ENCODE measurements at places on chromosomes 3 and 15.

DNA sequence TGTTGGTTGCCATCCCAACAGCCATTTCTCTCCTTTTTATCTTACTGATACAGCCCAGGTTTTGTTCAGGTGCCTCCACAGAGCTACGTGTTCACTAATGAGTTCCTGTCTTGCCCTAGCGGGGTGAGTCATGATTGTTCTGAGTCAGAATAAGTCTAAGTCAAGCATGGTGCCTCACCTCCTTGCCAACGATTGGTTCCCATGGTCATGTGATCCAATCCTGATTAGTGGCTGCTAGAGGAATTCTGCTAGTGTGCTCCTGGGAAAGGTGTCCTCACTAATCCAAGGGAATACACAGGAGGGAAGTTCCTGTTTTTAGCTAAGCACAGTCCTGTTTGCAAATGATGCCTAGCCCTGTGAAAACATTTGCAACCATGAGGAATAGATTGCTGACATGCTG, 99.8 kb downstream of the NSUN3 start:
- DNase-seq, result no peak

DNA sequence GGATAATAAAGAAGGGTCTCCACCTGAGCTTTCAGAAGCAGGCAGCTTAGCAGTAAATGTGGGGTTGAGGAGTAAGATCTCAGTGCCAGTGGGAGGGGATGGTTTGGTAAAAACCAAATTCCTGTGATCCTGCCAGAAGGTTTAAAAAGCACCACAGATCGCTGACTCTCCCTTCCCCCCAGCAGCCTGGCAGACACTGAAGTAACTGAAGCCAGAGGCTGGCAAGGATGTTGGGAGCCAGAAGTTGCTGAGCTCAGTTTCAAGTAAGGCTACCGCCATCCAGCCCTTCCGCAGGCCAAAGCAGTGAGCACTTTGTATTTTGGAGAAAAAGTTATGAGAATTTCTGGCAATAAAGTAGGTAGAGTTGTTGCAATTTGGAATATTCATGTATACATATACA, 246.4 kb downstream of the ZNF621 start:
- peak; percentile 19 for DNase-seq

GRCh38 chr3:38404286-38404685, 49.4 kb upstream of the ACVR2B start:
- DNase-seq, result no peak

DNA sequence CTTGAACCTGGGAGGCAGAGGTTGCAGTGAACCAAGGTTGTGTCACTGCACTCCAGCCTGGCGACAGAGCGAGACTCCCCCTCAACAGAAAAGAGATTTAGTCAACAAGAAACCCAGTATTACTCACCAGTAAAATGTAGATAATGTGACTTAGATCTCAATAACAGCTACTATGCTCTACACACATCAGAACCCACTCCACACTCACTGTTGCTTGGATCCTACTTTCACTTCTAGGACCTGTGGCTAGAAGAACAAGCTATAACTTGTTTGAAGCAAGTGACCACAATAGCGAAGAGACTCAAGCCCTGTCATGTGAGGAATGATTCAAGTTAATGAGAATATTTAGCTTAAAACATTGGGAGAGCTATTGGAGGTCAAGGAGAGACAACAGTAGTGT, 100.7 kb downstream of the ANXA2 start:
- DNase-seq, result no peak

DNA sequence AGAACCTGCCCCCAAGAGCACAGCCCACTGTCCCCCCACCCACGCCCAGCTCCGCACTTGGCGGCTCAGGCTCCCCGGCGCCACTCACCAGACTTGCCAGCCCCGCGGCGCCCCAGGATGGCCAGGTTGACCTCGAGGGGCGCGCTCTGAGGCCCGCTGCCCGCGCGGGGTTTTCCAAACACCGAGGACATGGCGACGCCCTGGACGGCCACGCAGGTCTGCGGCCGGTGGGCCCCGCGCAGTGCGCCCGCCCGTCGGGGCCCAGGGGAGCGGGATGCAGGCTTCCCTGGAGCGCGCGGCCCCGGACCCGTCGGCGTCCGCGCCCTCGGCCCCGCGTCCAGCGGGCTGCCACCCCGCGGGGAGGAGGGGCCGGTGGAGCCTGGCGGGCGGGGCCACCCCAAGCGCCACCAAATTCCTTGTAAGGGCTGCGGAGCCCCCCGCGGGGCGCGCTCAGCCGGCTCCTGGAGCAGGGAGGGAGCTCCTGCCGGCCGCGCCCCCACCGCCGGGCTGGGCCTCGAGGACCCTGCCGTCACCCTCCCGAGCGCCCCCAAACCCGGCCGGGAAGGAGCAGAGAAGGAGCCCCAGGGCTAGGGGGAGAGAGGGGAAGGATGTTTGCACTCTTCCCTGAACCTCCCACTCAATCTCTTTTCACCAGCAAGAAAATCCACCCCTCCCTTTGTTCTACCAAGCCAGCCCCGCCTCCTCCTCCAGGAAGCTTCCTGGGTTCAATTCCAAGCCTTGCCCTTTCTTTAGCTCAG, at the start of gene RASL12:
Gene RASL12, minus strand, starts transcription at position 347 of the 758 bp plus-strand sequence. Its CDS starts 156 bp downstream, at position 191.
- no peak for DNase-seq

- DNase-seq, result no peak
These were observed 27.4 kb upstream of the ATP10A start for GRCh38 chr15:25890529-25890928.

GRCh38 chr15:57549935-57550334, 41.8 kb upstream of the MYZAP start:
- no peak for DNase-seq

GRCh38 chr15:33638453-33638852, 327.7 kb downstream of the RYR3 start:
- no peak for DNase-seq

DNA sequence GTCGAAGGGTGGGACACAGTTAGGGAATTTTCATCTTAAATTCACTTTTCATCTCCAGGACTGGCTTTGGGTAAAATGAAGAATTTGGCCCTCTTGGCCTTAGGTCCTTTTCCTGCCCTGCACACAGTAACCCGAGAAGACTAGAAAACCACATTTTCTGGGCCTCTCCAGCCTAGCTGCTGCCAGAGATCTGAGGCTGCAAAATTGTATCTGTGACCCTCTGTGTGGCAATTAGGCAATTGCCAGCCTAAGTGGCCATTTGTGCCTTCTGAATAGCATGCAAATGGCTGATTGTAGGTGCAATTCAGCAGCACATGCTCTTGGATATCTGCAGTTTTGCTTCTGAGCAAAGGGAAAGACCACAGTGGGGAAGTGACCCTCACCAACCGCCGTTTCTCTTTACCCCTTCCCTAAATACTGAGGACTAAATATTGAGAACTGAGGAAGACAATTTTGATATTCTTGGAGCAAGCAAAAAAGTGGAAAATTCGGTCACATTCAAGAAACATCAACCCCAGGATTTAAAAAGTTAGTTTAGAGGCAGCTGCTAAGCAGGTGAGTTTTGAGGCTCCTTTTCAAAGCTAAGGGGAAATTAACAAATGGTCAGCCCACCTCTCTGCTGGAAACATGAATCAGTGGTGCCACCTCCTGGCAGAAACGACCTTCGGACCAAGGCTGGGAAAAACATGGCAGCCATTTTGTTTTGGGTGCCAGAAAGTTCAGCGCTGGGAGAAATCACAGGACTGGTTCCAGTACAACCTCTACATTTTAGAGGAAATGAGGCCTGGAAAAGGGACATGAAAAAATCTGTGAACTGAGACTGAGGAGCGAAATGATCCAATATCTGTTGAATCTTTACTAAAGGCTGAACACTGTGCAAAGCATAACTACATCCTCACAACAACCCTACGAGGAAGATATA, 56.6 kb upstream of the PRTG start:
- DNase-seq, result no peak

- peak; percentile 86 for DNase-seq
These were observed at the start of gene LSAMP for GRCh38 chr3:116445311-116445841. Gene LSAMP, minus strand, starts transcription at chr3:116445487.

GRCh38 chr3:61955483-61955882, 394.1 kb downstream of the PTPRG start:
- DNase-seq, result no peak

DNA sequence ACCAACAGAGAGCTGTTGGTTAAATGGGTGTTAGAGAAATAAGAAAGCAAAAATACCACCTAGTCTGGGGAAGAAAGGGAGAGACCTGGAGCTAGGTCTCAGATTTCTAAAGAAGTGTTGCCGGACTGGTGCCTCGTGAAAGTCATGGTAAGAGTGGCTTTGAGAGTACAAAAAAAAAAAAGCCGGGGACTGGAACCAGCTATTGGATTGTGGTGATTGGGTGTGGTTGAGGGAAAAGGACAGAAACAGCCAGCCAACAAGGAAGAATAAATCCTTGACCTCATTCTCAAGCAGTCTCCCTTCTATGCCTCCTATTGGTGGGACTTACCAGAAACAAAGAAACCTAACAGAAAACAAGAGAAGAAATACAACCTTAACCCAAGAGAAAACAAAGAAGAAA, 346.4 kb upstream of the KCNMB2 start:
- no peak for DNase-seq

DNA sequence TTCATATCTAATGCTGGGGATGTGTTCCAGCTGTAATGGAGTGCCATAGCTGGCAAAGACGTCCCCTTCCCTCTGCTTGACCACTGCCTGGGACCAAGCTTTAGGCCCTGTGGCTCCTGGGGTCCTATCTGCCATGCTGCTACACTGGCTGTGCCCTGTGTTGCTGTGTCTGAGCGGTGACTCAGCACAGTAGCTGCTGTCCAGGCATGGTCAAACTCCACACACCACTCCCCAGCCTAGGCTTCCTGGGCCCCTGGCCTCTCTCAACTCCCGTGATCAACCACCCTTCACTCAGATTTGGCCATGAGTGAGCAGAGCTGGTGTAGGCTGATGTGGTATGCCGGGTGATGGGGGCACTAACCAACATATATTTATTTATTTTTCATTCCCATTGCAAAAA, 27.0 kb downstream of the EPHB1 start:
- DNase-seq, result no peak

DNA sequence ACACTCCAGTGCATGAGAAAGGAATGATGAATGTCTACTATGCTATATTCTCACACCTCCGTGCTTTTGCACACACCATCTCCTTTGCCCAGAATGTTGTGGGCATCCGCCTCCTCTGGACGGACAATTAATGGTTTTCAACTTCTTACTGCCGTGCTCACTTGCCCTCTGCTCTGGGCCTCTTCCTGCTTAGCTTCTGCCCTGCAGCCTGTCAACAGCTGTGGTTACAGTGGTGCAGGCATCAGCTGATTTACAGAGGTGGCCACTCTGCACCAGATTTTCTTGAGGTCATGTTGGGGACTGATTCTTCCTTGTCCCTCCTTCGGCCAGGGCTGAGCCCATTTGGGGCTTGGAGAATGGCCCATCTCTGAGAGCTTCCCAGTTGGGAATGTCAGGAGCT, 56.5 kb upstream of the TMEM115 start:
- DNase-seq, result no peak

- no peak for DNase-seq
These were observed 121.4 kb upstream of the SGO1 start for GRCh38 chr3:20307383-20307782.

DNA sequence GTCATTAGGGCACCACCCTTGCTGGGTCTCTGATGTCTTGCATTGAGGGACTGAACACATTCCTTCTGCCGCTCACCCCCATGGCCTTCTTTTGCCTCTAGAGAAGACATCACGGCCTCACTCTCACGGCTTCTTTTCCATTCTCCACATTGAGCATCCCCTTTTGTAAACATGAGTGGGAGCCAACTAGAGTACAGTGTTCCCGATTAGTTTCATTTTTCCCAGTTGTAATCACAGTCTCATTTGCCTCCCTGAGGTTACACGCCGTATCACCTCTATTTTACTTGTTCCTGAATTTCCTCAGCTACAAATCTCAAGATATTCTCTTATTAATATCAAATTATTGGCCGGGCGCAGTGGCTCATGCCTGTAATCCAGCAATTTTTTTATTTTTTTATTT, 17.5 kb downstream of the USP13 start:
- no peak for DNase-seq

- DNase-seq, result peak; percentile 18
These were observed 1.4 kb downstream of the PPM1L start for GRCh38 chr3:160757233-160758106.

- peak; percentile 7 for DNase-seq
These were observed 489 bp downstream of the HDGFL3 start for GRCh38 chr15:83207009-83207659.

DNA sequence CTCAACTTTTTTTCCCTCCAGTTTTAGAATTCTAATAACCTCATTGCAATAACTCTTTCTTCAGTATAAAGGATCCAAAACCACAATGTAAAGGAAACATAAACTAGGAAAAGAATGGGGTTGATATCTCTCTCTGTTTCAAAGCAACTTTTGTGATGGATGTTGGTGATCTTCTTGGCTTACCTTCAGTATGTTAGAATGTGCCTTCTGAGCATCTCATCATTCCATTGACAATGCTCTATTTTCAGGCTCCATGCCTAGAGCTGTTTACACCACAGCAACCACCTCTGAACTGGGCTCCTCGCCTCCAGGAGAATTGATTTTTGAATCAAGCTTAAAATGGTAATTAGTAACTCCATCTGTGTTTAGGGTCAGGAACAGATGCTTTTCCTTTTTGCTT, 6.6 kb downstream of the NLGN1 start:
- peak; percentile 55 for DNase-seq

GRCh38 chr3:112738366-112738765, 97.4 kb upstream of the CCDC80 start:
- DNase-seq, result no peak

GRCh38 chr15:23642413-23643044, 5.1 kb downstream of the MAGEL2 start:
- DNase-seq, result peak; percentile 63

DNA sequence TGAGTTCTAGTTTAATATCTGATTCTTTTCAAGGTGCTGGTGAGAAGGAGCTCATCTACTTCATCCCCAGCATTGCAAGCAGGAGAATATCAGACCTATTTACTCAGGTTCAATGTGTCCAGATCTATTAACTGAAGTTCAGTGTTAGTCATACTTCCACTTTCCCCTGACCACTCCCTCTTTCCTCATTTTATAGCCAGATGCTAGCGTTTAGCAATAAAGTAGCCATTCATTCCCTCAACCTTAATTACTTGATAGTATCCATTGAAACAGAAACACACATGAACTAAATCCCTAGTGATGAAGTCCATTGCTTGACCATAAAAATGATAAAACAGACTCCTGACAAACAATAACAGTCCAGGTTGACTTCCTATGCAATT, 60.0 kb downstream of the RPL22L1 start:
- no peak for DNase-seq

- DNase-seq, result no peak
These were observed 72.1 kb downstream of the TIGIT start for GRCh38 chr3:114365909-114366308.

DNA sequence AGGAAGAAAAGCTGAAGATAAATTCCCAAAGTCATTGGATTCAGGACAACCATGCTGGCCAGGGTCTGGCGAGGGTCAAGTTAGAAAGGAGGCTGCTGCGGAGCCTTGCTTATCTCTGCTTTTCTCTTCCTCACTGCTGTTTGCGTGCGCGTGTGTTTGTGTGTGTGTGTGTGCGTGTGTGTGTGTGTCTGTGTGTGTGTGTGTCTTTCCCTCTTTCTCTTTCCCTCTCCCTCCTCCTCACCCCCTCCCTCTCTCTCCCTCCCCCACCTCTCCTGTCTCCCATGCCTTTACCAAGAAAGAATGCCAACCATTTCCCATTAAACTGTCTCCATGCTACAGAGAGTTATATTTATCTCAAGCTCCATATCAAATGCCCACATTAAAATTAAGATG, at the start of gene COLQ:
Gene COLQ, minus strand, starts transcription at position 134 of the 393 bp plus-strand sequence. Its CDS starts 81 bp downstream, at position 53.
- DNase-seq, result no peak
